ENCODE measurements at places on chromosomes 3 and 15.
A peak's percentile ranks its signal among the peaks of the same experiment; 100 is the strongest.

GRCh38 chr15:97947465-97948260 is 12.8 kb upstream of the ARRDC4 start:
- DNase-seq = no peak

GRCh38 chr3:192870822-192871221 is 46.8 kb downstream of the MB21D2 start:
- DNase-seq = no peak

DNA sequence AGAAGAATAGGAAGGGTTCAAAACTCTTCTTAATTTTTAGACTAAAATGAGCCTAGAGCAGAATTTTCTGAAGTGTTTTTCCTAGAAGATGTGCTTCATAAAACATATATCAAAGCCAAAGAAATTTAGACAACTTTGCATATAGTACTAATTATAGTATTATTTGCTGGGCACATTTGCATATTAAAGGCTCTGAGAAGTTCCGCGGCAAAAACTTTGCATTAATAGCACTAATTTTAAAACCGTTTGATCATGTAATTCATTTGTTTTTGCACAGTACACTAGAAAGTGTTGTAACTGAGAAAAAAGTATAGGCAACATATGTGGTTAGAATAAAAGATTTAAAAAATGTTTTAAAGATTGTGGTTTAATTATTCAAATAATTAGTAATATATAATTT is 412.0 kb upstream of the NR2F2 start:
- DNase-seq = no peak

GRCh38 chr3:152151216-152151876 is 117.4 kb upstream of the MBNL1 start:
- no peak for DNase-seq

GRCh38 chr3:57582474-57583168 is 14.5 kb downstream of the ARF4 start:
- DNase-seq = no peak

- DNase-seq = no peak
Measured at GRCh38 chr15:39074341-39074985, 506.4 kb upstream of the THBS1 start.

DNA sequence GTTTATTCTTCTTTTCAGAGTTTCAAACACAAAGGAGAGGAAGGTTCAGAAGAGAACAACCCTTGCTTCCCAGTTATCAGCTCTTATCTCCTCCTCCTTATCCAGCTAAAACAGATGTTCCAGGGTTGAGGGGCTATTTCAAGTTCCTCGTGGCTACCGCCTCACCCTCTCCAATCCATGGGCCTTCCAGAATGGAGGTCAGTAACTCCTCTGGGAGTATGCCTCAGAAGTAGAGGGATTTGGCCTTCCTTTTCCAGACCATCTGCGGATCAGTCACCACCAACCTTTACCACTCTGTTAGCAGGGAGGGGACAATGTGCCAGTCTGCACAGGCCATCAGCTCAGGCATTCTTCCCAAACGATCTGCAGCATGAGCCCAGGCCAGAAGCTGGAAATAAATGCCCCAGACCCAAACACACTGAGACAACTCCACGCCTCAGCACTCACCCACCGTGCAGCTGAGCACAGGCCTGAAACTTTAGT is 14.8 kb downstream of the HTR3C start:
- DNase-seq = no peak

DNA sequence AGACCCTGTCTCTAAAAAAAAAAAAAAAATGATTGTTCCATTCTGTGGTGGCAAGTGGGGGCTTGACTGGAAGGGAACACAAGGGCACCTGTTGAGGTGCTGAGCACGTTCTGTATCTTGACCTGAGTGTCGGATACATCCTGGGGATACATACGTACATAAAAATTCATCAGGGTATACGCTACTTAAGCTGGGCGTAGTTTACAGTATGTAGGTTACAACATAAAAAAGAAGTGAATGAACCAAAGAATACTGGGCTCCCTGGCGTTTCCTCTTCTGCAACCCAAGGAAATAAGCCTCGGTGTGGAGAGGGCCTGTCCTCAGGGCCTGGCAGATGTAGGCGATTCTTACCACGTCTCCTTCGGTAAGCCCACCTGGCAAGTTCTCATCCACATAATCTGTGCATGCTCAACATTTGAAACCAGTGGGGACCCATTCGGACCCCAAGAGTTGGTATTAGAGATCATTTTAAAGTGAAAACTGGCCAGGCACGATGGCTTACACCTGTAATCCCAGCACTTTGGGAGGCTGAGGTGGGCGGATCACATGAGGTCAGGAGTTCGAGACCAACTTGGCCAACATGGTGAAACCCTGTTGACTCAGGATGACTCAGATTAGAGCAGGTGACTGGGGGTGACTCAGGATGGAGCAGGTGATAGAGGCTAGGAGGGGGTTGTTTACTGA is 5.1 kb upstream of the MUC20 start:
- DNase-seq = no peak

DNA sequence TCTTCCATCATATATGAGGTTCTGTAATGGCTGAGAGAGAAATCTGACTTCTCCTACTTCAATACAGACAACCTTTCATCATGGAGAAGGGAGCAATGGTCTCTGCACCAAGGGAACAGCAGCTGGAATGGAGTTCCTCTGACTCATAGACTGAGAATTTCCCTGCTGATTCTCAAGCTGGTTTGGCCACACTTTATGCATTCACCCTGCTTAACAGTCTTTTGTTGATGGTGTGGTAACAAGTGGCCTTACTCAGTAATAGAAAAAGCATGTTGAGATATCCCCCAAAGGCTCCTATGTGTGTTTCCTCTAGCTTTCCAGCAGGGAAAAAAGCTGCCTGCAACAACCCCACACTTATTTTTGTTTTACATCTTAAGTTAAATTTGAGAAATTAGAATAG is 138.1 kb downstream of the GREM1 start:
- DNase-seq = no peak

- DNase-seq = no peak
Measured at GRCh38 chr3:197249542-197249941, 48.9 kb downstream of the DLG1 start.

GRCh38 chr15:27842526-27842925 is 256.6 kb downstream of the OCA2 start:
- DNase-seq = no peak

DNA sequence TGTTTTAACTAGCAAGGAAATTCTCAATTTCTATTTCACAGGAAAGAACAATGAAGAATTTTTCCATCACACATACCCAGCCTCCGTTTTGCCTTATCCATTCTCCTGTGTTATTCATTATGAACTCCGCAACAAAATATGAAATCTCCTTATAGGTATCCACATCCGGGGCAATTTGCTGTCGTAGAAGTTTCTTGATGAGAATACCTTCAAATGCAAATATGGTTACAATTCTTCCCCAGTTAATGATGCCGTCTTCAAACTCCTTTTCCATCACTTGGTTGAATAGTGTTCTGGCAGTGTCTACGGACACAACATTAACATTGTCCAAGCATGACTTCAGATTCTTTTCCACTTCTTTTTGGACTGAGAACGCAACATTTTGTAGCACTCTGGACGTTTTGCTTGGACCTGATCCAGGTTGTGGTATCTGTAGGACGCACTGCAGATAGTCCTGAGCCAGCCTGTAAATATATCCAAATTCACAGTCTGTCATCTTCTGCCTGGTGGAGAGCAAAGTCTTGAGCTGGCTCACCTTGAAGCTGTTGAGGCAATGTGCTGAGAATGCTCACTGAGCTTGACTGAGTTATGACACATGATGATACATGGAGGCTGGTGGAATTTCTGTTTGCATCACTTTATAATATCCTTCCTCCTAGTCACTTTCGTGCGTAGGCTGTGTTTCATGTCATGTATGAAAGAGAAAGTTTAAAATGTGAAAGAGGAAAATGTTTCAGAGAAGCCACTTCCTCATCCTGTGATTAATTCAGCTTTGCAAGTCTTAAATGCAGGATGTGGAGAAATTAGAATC is at the start of gene BCL2A1:
BCL2A1 (minus strand) TSS at position 573 of the 811 bp plus-strand sequence; CDS start at position 496, 77 bp downstream.
- DNase-seq = peak; percentile 31

DNA sequence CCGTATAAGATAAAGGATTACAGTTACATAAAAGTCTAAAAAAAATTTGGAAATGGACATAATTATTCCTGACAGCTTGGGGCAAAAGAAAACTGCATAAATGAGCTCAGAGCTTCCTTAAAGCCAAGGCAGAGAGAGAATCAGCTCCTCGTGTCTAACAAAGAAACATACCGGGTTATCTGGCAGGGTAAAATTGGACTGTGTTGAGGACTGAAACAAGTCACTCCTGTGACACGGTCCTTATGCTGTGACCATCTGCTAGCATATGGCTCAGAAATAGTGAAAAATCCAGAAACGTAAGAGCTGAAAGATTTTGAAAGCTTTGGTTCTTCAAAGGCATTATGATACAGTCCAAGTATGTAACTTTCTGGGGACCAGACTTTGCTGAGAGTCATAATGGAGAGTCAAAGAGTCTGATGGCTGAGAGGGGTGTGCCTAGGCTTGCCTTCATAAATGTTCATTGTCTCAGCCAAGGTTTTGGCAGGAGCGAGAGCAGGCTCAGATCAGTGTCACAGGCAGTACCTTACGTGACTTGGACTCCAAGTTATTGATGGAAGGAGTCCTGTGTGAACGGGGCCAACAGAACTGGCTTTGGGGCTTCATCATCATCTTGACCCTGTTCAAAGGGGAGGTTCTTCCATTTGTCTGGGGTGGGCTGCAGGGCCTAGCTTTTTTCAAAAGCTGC is 12.5 kb downstream of the MAP6D1 start:
- DNase-seq = no peak

DNA sequence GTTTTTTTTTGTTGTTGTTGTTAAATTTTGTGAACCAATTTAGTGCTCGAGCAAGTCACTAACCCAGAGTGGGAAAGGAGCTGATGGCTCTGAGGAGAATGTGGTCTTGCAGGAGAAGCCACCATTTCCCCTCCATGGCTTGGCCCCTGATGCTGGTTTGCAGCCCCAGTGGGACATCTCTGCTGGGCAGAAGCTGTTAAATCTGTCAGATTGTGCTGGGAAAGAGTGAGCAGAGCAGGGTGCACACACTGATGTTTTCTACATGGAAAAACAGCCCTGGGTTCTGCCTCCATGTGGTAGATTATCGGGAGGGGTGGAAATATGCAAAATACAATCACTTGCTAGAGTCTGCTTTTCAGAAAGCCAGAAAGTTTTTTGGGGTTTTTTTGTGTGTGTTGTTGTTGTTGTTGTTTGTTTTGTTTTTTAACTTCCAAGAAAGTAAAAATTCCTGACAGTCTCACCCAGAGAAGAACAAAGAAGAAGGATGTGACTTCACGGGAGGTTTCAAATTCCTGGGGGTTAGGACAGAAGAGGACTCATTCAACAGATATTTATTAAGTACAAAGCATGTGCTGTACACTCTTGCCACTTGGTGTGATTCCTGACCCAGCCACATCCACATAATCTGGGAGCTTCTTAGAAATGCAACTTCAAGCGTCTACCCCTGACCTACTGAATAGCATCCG is 133.7 kb downstream of the FOXB1 start:
- DNase-seq = no peak

DNA sequence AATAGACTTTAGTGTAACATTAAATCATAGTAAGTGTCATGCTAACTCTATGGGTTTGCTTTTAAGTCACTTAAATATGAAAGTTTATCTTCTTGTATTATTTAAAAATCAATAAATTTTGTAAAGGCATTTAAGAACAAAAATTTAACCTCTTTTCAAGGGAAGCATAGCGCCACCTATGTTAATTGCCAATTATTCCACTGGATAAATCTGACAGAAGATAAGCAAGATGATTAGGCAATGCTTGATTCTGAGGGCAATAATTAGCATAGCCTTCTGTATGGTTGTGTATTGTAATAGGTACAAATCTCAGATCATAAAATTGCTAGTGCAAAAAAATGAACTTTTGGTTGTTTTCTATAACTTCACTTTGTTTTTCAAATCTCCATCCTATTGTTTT is 560.1 kb downstream of the GRM7 start:
- DNase-seq = no peak

GRCh38 chr15:60999771-61000170 is 229.3 kb downstream of the RORA start:
- DNase-seq = no peak

DNA sequence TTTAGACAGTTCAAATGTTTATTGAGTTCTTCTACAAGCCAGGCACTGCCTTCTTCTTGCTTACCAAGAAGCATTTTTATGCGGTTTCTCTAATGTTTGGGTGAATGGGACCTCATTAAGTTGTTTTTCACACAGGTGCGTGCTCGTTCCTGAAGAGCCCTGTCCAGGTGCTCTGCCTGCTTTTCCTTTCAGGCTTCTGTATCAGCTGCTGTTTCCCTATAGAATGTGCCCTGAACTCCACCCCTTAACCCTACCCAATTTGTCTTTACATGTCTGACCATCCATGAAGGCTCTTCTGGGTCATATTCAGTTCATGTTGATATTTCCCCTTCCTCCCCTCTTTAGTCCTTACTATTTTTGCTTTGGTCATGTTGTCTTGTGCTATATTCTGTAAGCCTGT is 22.4 kb upstream of the GOLGA6L10 start:
- DNase-seq = no peak

DNA sequence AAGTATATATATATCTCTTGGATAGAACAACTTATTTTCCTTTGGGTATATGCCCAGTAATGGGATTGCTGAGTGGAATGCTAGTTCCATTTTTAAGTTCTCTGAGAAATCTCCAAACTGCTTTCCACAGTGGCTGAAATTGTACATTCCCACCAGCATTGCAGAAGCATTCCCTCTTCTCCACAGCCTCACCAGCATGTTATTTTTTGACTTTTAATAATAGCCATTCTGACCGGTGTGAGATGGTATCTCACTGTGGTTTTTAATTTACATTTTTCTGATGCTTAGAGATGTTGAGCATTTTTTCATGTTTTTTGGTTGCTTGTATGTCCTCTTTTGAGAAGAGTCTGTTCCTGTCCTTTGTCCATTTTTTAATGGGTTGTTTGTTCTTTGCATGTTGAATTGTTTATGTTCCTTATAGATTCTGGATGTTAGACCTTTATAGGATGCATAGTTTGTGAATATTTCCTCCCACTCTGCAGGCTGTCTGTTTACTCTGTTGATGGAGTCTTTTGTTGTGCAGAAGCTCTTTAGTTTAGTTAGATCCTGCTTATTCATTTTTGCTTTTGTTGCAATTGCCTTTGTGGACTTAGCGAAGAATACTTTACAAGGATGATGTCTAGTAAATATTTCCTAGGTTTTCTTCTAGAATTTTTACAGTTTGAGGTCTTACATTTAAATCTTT is 82.7 kb upstream of the NR2F2 start:
- DNase-seq = no peak

DNA sequence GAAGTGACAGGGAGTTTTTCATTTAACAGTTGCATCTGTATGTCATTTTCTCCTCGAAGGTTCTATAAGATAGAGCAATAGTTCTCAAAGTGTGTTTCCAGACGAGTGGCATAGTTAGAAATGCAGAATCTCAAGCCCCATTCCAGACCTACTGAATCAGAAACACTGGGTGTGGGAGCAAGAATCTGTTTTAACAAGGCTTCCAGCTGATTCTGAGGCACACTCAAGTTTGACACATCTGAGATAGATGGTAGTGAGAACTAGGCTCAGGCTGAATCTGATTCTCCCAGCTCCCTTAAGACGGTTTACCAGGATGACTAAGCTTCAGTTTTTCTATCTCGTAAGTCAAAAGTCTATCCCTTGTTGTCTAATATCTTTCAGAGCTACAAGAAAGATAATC is 159.8 kb upstream of the NUDT16 start:
- no peak for DNase-seq

Measured in CD4-positive, alpha-beta T cell (primary cell).